ENCODE measurements at places on chromosomes 3 and 15.

- DNase-seq, result no peak
These were observed 227.5 kb downstream of the ALCAM start for GRCh38 chr3:105594219-105594618.

- no peak for DNase-seq
These were observed 91.8 kb downstream of the TOP2B start for GRCh38 chr3:25572919-25573385.

GRCh38 chr3:18122264-18122663, 302.9 kb downstream of the SATB1 start:
- no peak for DNase-seq

DNA sequence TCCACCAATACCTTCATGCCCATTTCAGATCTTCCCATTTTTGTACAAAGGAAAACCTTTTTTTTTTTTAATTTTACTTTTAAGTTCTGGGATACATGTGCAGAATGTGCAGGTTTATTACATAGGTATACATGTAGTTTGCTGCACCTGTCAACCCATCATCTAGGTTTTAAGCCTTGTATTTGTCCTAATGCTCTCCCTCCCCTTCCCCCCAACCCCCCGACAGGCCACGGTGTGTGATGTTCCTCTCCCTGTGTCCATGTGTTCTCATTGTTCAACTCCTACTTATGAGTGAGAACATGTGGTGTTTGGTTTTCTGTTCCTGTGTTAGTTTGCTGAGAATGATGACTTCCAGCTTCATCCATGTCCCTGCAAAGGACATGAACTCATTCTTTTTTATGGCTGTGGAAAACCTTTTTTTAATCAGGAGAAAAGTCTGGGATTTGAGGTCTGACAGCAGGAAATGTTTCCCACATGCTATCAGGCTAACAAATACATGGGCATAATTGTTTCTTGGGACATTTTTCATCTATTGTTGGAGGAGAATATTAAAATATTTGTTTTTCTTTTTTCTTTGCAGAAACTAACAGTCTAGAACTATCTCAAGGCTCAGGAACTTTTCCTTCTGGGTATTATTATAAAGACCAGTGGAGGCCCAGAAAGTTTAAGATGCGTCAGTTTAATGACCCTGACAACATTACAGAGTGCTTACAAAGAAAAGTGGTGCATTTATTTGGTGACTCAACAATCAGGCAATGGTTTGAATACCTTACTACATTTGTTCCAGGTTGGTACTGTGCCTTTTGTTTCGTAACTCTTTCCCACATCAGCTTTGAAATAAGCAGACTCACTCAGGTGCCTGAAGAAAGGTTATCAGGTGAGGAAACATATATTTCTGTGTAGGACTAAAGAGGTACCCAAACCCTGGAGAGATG, 32.8 kb upstream of the NFKBIZ start:
- no peak for DNase-seq

- DNase-seq, result no peak
These were observed 69.1 kb downstream of the MB21D2 start for GRCh38 chr3:192848371-192849233.

DNA sequence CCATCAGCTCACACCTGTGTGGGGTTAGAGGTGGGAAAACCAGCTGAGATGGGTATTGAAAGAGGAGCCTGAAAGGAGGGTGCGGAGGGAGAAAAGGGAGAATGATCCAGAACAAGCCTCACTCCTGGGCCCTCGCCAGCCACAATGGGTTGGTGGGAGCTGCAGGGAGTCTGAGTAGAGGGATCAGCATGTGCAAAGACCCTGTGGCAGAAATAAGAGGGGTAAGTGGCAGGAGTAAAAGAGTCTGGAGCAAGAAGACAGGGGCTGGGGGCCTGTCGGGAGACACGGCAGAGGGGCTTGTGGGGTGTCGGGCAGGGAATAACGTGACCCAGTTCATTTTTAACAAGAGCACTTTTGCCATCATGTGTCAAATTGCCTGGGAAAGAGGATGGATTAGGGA, 34.0 kb downstream of the CCDC33 start:
- no peak for DNase-seq

GRCh38 chr15:33616475-33616874, 305.7 kb downstream of the RYR3 start:
- DNase-seq, result no peak

GRCh38 chr3:75042941-75043340, 428.5 kb upstream of the CNTN3 start:
- no peak for DNase-seq
